ENCODE measurements at places on chromosomes 5 and 9. TPM values are rescaled to one million over a fixed set of nuclear protein-coding genes. Genes with fewer than 3 reads are reported as not detected.

- no peak for ATAC-seq
Measured at GRCh38 chr9:27474305-27474704, 49.8 kb upstream of the IFNK start.

DNA sequence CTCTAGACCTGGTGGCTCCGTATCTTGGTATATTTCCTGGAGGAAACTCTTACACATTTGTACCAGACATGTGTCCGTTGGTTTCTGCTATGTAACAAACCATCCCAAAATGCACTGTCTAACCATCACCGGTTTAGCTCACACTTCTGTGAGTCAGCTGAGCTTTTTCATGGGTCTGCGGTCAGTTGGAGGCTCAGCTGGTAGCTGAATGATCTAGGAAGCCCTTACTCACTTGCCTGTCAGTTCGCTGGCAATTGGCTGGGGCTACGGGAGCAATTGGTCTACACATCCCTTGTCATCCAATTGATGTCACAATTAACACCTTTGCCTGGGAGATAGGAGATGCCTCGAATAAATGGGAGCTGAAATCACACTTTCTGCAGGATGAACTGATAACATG is 11.6 kb upstream of the WHRN start:
- ATAC-seq = peak; percentile 76

GRCh38 chr9:37942621-37943344 is 38.9 kb upstream of the SLC25A51 start:
- no peak for ATAC-seq

The DIAPH1 gene
- 268 TPM for total RNA-seq

The SLC6A3 gene
- not detected for total RNA-seq

Data from activated T-helper 17 cell treated with anti-CD3 and anti-CD28 coated beads, Interleukin-2, amount 50 U/mL, for 72 hours (primary cell).